ENCODE measurements at places on chromosomes 2 and 18.

- DNase-seq: no peak
Measured at GRCh38 chr2:196434217-196434616, 205.3 kb upstream of the CCDC150 start.

DNA sequence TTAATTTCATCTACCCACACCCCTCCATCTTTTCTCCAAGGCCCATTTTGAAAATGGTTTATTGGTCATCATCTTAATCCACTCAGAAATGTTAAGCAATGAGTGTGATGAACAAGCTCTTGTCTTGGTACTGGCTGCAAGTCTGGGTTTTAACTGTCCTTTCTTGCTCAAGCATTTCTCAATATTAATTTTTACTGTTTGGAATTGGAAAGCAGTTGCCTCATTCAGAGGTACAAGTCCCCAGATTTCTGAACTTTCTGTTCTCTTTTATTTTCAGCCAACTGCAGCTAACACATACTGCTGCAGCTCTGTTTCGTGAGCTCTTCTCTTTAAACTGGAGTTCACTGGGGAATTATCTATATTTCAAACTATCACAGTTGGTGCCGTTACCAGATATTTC, 99.4 kb upstream of the TEX51 start:
- DNase-seq: no peak

DNA sequence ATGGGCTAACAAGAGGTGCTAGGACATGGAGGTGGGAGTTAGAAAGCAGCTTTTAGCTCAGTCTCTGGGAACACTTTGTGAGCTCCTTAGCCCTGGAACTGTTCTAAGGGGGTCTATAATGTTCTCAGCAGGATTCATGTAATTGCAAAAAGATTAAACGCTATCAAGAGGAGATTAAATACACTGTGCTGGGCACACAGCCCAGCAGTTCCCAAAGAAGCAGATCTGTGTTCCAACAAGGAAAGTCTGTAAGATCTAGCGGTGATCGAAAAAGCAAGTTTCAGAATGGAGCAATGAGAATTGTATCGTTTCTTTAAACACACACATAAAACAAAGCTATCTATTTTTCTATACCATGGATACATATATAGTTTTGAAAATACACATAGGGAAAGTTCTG, 2.4 kb upstream of the ARID5A start:
- no peak for DNase-seq

DNA sequence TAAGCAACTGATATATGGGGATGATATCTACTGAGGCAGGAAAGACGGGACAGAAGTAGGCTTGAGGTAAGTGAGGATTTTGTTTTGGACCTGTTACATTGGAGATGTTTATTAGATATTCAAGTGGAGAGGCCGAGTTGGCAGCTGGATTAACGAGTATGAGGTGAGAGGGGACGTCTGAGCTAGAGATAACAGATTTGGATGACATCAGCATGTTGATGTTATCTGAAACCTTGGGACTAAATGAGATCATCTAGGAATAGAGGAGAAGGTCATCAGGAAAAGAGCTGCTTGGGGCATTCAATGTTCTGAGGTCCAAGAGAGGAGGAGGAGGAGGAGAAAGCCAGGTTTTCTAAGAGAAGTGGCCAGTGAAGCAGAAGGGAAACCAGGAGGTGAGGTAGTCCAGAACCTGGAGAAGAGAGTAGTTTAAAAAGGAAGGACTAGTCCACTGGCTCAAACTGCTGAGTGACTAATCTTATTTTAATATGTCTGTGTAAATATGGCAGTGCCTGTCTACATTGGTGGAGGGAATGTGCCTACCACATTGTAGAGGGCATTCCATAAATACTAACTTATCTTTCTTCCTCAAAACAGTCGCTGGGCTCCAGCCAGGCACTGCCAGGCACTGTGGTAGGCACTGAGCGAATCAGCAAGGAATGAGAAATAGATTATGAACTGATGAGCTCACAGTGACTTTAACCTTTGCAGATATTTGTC, 488.3 kb downstream of the DLGAP1 start:
- DNase-seq: no peak

GRCh38 chr2:95208106-95208505, 785 bp downstream of the ZNF892 start:
- DNase-seq: no peak

GRCh38 chr18:57436965-57437333, 1.8 kb downstream of the ONECUT2 start:
- no peak for DNase-seq

DNA sequence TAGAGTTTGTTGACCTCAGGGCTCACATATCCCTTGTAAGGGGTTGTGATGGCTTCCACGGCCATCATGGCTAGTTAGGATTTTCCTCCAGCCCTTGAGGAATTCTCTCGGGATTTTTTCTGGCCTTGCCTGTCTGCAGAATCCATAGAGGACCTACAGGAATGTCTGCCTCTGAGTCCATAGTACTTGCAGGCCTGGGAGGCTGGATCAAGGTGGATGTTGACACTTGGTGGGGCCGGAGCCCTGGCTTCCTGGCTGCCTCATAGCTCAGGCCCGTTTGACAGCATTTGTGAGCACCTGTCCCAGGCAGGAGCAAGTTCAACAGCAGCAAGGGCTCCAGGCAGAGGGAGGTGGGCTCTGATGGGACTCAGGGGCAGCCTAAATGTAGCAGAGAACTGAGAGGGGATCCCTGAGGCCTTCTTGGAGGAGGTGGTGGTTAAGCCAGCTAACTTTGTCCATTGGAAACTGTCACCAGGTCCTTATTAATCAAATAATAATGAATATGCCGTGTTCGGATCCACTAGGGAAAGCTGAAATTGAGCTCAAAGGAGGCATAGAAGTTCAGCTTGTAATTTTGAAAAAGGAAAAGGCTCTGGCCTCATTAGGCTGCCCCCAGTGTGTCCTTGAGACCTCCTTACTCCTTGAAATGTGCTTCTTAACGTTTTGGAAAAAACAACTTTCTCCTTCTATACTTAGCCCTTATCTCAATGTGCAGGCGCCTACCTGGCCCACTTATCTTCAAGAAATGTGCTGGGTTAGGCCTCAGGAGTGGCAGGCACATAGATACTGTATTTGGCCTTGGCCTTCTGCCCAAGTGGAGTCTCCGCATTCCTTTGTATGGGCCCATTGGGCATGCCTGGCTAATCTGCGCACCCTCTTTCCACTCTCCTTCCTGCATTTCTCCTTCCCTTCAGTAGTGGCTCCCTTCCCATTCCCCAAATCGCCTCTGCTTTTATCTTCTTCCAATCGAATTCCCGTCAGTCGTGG, 66.9 kb downstream of the HPCAL1 start:
- DNase-seq: no peak

- no peak for DNase-seq
Measured at GRCh38 chr2:42309366-42309765, 51.7 kb downstream of the COX7A2L start.

GRCh38 chr2:199668645-199669044, 182.3 kb downstream of the FTCDNL1 start:
- no peak for DNase-seq

DNA sequence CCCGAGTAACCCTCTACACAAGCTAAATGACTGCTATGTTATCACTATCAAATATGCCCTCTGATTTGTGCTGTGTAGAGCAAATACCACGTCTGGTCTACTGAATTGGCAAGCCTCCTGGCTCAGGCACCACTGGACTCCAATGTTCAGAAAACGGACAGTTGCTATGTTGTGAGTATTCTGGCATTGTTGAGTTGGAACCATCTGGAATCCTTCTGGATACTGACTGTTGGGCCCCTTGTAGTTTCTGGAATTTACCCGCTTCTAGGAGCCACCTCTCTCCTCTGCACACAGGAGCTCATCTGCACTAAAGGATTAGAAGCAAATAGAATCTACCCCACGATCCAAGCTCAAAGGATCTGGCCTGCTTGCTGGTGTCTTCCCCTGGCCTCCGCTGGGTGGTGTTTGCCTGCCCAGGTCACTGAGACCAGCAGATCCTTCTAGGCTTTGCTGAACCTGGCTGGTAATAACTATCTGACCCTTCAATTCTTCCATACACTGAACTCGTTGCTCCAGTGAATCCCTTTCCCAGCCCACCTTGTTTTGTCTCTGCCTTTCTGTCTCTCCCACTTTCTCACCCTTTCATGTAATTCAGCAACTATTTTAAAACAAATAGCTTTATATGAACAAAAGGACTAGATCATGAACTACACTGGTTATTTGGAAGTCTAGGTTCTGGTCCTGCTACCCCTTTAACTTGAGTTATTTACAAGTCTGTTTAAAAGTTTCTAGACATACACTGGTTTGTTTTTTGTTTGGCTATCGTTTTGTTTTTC, 2.1 kb upstream of the HAAO start:
- no peak for DNase-seq

- no peak for DNase-seq
Measured at GRCh38 chr18:42030586-42031182, 75.7 kb downstream of the PIK3C3 start.

- DNase-seq: no peak
Measured at GRCh38 chr2:235493775-235494715, at the start of gene AGAP1. AGAP1 (plus strand) TSS chr2:235494043.
